ENCODE measurements at places on chromosomes 6 and 20. TPM values are rescaled to one million over a fixed set of nuclear protein-coding genes. Genes with fewer than 3 reads are reported as not detected.

KCNQ2 gene
- polyA plus RNA-seq = 1.9 TPM

MUC21 gene
- not detected for polyA plus RNA-seq

SAMD5 gene
- 13.7 TPM for polyA plus RNA-seq

TULP1 gene
- 3.5 TPM for polyA plus RNA-seq

NKX2-4 gene
- polyA plus RNA-seq = not detected

RAD21L1 gene
- polyA plus RNA-seq = not detected

COL12A1 gene
- 1,684 TPM for polyA plus RNA-seq

MYCT1 gene
- polyA plus RNA-seq = 15.3 TPM

COL21A1 gene
- polyA plus RNA-seq = 220 TPM

GCNT2 gene
- 18.8 TPM for polyA plus RNA-seq

ANKRD66 gene
- not detected for polyA plus RNA-seq

SHLD1 gene
- 12.1 TPM for polyA plus RNA-seq

IBTK gene
- 45.6 TPM for polyA plus RNA-seq

EFCAB8 gene
- polyA plus RNA-seq = 0.29 TPM

DEF6 gene
- 7.4 TPM for polyA plus RNA-seq

HLA-DMB gene
- polyA plus RNA-seq = 63.6 TPM

RBL1 gene
- 13.5 TPM for polyA plus RNA-seq

BCAS4 gene
- 4.4 TPM for polyA plus RNA-seq

DNPH1 gene
- 48.6 TPM for polyA plus RNA-seq

TLDC2 gene
- 0.72 TPM for polyA plus RNA-seq

TMEM200A gene
- 19.9 TPM for polyA plus RNA-seq

FBXO30 gene
- 12.3 TPM for polyA plus RNA-seq

KIAA1586 gene
- 34.5 TPM for polyA plus RNA-seq

PGC gene
- polyA plus RNA-seq = 0.26 TPM

TSBP1 gene
- polyA plus RNA-seq = not detected

PTK7 gene
- polyA plus RNA-seq = 269 TPM

HLA-F gene
- polyA plus RNA-seq = 8.4 TPM

POU5F1 gene
- polyA plus RNA-seq = 11.7 TPM

PTCRA gene
- not detected for polyA plus RNA-seq

SLC17A1 gene
- polyA plus RNA-seq = 28.0 TPM

APOM gene
- polyA plus RNA-seq = 66.7 TPM

PRSS35 gene
- 59.0 TPM for polyA plus RNA-seq

CST4 gene
- polyA plus RNA-seq = not detected

SLC17A3 gene
- 0.93 TPM for polyA plus RNA-seq

SCRT2 gene
- polyA plus RNA-seq = not detected

BTNL2 gene
- 1.5 TPM for polyA plus RNA-seq

FNDC11 gene
- 1.3 TPM for polyA plus RNA-seq

GTSF1L gene
- not detected for polyA plus RNA-seq

PRDM1 gene
- polyA plus RNA-seq = 3.7 TPM

FAM162B gene
- 9.1 TPM for polyA plus RNA-seq

C20orf204 gene
- polyA plus RNA-seq = 1.4 TPM

SLC25A27 gene
- polyA plus RNA-seq = 39.0 TPM

PLCB1 gene
- polyA plus RNA-seq = 66.7 TPM

TBXT gene
- not detected for polyA plus RNA-seq

LY6G6C gene
- polyA plus RNA-seq = not detected
